ACHN (cell line): ENCODE measurements at places on chromosomes 2 and 18.

DNA sequence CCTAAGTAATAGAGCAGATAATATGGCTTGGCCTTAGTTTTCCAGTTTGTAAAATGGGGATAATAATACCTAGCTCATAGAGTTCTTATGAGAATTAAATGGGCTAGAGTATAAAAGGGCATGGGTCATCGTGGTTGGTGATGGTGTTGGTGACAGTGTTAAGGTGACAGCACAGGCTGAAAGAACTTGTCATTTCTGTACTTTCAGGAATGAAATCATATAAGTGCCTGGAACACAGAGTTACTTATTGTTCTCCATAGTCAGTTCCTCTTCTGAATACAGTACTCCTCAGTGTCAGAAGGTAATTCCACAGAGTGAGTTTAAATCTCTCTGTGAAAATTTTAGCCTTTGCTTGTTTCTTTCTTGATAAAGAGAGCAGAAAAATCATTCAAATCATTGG, 42.4 kb downstream of the KIF5C start:
- DNase-seq = no peak

GRCh38 chr2:11784747-11785610, 38.5 kb downstream of the LPIN1 start:
- no peak for DNase-seq

DNA sequence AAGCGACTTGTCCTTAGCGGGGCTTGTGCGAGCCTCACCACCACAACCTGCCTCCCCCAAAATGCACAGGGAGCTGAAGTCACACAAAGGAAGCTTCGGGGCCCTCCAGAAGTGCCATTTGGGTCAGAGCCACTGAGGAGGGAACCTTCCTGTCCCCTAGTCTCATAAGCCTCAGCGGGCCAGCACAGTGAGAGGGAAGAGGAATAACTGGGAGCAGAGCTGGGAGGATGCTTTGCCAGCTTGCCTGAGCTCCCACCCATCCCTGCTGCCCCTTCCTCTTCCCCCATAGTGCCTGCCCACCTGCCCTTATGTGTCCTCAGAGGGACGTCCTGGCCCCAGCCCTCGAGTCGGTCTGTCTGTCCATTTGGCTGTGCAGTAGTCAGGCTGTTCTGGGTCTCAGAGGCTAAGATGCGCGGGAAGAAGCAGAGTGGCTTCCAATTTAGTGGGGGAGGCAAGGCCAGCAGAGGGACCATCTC, 51.8 kb upstream of the GPR17 start:
- no peak for DNase-seq

DNA sequence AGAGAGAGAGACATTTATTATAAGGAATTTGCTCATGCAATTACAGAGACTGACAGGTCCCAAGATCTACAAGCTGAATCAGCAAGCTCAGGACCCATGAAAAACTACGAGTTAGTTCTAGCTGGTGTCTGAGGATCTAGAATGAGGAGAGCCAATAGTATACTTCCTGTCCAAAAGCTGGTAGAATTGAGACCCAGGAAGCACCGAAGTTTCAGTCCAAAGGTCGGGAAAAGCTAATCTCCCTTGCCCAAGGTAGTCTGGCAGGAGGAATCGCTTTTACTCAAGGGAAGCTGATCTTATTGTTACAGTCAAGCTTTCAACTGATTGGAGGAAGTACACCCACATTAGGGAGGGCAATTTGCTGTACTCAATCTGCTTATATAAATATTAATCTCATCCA, 389.6 kb downstream of the ADCYAP1 start:
- no peak for DNase-seq

- DNase-seq = no peak
These were observed 28.8 kb upstream of the SULT1C4 start for GRCh38 chr2:108348816-108349570.

GRCh38 chr2:177665948-177666347, 273.4 kb downstream of the AGPS start:
- no peak for DNase-seq

- no peak for DNase-seq
These were observed 445.7 kb downstream of the CDH2 start for GRCh38 chr18:27731211-27731610.

DNA sequence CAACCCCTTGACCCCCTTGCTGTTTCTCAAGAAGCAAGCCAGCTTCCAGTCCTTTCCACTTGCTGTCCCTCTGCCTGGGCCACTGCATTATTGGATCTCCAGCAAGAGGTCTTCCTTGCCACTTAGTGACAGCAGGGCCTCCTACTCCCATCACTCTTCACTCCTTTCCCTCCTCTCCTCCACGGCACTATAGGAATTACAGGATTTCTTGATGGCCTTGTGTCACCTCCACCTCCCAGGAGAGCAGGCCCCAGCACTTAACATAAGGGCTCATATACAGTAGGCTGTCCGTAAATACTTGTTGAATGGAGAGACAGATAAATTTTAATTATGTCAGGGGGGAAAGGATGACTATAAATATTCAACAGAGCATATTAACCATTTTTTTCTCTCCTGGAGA, 129.4 kb downstream of the SP3 start:
- DNase-seq = no peak

DNA sequence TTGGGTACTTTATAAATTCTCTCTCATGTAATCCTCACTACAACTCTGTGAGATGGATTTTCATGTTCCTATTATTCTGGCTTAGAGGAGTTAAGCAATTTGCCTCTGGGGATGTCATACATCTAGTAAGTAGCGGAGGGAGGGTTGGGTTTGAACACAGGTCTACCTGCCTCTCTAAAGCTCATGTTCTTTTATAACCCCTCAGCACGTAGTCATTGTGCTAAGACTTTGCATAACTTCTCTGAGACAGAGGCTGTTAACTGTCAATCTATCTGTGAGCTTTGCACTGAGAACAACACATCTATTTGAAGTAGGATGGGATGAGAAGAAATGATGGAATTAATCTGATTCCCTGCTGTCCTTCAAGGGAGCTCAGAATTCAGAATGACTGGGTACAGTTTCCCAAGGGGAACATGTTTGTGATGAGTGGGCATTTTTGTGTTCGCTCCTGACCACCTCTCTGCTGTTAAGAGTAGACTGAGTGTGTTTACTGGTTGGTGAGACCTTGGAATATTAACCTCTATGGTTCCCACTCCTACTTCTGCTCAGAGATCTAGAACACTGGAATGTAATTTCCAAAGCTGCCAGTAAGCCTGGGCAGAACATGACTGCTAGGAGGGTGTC, 320.7 kb downstream of the SLC8A1 start:
- DNase-seq = no peak

- no peak for DNase-seq
These were observed 41.4 kb downstream of the ZAP70 start for GRCh38 chr2:97754690-97755346.

DNA sequence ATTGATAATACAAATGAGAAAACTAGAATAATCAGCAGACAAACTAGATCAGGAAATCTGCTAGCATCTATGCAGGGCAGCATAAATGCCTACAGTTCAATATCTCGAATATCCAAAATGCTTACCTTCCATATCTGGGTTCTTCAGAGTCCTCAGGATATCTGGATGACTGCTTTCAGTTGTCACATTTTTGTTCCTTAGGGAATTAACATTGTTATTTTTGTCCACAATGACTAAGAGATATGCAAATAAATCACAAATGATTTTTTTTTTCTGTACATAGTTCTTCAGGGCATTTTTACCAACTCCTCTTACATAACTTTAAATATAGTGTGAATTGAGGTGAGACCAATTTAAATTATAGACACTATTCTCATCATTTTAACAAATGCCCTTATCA, 80.9 kb downstream of the AQP4 start:
- no peak for DNase-seq

- no peak for DNase-seq
These were observed 41.3 kb downstream of the RRM2 start for GRCh38 chr2:10163498-10164486.

DNA sequence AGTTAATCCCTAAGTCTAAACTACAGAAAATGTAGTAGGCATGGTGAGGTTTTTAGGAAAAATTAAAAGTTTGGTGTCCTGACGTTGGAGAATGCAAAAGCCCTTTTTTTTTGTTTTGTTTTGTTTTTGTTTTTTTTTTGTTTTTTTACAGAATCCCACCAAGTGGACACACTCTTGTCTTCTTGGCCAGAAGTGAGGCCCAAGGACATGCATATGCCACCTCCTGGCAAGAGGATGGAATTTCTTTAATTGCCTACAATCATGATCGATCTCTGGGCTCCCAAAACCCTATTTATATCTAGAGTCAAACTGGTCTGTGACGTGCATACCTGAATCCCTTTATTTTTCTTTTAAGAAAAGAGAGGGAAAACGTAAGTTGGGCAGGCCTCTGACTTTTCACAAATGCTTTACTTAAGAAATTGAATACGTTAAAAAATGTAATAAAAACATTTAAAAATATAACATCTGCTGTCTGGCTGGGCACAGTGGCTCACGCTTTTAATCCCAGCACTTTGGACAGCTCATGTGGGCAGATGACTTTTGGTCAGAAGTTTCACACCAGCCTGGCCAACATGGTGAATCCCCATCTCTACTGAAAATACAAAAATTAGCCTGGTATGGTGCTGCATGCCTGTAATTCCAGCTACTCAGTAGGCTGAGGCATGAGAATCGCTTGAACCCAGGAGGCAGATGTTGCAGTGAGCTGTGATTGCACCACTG, 502.7 kb downstream of the CBLN2 start:
- no peak for DNase-seq

DNA sequence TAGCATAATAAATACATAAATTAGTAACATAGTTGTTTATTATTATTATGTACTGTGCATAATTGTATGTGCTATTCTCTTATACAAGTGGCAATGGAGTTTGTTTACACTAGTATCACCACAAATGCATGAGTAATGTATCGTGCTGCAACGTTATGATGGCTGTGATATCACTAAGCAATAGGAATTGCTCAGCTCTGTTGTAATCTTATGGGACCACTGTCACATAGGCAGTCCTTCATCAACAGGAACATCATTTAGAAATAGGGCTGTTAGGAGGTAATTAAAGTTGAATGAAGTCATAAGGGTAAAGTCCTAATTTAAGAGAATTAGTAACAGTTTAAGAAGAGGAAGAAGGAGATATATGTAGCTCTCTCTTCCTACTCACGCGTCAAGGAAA, 33.8 kb downstream of the TEX51 start:
- DNase-seq = no peak

DNA sequence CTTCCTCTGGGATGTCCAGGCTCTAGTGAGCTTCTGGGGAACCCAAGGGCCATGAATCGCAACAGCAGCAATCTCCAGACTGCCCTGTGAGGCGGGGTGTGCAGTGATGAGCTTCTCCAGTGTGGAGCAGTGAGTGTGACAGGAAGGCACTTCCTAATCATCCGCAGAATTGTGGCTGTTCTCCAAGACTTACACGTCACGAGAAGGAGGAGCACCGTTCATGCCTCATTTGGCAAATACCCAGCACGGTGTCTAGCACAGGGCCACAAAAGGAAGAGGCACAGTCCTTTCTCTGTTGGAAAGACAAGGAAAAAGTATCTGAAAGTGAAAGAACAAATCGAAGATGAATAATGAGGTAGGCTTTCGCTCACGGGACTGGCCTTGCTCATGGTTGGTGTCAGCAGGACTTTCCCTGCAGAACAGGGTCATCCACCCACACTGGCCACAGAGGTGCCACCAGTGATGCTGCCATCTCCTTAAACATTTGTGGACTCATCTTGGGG, 125.1 kb upstream of the HAAO start:
- DNase-seq = peak; percentile 88

DNA sequence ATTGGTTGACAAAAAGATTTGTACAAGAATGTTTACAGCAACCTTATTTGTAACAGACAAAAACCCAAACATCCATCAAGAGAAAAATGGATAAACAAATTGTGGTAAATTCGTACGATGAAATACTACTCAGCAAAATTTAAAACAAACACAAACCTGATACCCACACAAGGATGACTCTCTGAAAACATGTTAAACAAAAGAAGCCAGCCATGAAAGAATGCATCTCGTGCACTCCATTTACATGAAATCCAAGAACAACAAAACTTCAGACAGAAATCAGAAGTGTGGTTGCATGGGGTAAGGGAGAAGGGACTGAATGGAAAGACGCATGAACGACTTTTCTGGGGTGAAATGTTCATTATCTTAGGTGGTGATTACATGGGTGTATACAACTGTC, 93.4 kb downstream of the SLC25A12 start:
- no peak for DNase-seq

- no peak for DNase-seq
These were observed 36.3 kb downstream of the TGOLN2 start for GRCh38 chr2:85291425-85292023.

- DNase-seq = no peak
These were observed 44.8 kb downstream of the SETBP1 start for GRCh38 chr18:44725300-44726058.

GRCh38 chr2:160816916-160817499, 323.4 kb upstream of the RBMS1 start:
- DNase-seq = no peak

DNA sequence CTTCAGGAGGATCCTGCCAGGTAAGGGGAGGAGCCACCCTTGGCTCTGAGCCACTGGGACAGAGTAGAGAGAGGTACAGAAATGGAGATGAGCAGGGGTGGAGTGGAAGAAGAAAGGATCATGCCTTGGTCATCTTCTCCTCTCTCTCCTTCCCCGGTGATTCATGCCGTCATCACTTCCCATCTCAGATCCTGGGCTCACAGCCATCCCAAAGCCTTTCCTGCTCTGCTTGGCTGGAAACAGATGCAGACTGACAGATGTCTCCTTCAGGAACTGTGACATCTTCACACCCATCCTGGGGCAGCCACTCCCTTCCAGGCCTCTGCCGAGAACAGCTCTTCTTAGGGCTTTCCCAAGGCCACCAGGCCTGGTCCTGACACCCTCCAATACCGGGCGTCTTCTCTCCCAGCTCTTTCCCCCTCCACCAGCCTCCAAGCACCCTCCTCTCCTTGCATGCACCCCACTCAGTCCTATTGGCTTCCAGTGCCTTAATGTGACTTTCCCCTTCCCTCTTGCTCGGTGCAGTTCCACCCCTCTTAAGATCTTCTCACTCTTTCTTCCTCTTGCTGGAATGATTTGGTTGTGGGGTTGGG, 58.3 kb upstream of the TNP1 start:
- DNase-seq = peak; percentile 19

DNA sequence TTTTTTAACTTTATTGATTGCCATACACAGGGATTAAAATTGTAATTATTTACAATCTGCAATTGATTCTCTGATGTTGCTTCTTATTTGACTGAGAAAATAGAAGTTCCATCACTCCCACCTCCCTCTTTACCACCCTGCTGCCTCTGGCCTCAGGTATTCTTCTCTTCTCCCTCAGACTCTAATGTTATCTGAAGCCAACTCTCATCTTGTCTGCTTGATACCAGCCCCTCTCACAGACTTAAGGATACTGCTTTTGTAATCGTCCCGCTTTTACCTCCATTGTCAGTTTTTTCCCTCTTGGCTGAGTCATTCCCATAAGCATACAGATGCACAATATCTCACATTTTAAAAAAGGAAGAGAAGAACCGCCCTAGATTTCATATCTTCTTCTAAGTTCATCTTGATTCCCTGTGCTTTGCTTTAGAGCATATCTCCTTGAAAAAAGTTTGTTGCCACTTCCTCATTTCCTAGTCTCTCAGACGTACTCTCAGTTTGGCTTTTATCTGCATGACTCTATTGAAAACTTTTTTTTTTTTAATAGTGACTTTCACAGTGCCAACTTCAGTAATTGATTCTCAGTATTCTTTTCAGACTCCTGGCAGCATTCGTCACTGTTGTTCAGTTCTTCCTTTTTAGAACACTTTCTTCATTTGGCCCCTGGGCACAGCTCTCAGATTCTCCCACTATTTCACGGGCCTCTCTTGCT, 31.1 kb downstream of the SPAG16 start:
- no peak for DNase-seq

GRCh38 chr2:29014811-29015421, 33.8 kb downstream of the TOGARAM2 start:
- DNase-seq = no peak

GRCh38 chr2:132811148-132811915, 141.3 kb upstream of the LYPD1 start:
- no peak for DNase-seq

GRCh38 chr18:34976899-34977837, 64.0 kb upstream of the MAPRE2 start:
- peak; percentile 48 for DNase-seq
